NCI-H524 (cell line): ENCODE measurements at places on chromosomes 2 and 18.
A peak's percentile ranks its signal among the peaks of the same experiment; 100 is the strongest.

DNA sequence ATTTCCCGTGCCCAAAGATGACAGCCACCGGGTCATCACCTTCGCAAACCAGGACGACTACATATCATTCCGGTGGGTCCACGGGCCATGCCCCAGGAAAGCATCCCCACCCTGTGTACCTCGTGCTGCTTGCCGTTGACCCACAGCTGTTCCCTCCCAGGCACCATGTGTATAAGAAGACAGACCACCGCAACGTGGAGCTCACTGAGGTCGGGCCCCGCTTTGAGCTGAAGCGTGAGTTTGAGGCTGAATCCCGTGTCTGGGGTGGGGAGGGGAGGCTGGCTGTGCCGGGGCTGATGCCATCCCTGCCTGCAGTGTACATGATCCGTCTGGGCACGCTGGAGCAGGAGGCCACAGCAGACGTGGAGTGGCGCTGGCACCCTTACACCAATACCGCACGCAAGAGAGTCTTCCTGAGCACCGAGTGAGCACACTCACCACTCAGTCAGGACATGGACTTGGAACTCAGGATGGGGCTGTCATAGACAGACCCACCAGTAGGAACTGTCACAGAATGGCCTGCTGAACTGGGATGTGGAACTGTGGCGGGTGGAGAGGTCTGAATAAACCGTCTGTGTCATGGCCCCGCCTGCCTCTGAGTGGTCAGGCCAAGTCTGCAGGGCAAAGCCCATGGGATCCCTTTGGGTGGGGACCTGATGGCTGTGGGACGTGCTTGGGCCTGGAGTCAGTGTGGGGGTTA lies 3.5 kb downstream of the IMP4 start:
- DNase-seq: no peak

GRCh38 chr2:118856330-118856977 lies 9.0 kb upstream of the EN1 start:
- DNase-seq: no peak

GRCh38 chr2:48588745-48589144 lies 28.9 kb upstream of the GTF2A1L start:
- DNase-seq: no peak

DNA sequence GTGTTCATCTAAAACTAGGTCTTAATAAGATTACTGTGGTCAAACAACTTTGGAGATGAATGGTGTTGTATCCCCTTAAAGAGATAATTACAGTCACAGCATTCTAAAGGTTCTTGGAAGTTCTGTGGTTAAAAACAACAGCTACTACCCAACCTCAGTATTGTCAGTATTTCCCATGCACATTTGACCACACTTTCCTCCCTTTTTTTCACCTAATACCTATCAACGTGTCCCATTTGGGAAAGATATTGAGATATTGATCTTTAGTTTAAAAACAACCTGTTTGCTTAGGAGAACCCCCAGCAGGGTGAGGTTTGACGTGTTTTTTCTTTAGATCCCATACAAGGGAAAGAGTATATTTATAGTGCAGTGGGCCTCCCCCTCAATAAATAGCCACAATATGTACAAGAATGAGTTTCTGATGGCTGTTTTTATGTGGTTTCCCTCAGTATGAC lies 65.6 kb downstream of the WDR7 start:
- DNase-seq: no peak

GRCh38 chr2:191410646-191411436 lies 165.6 kb downstream of the MYO1B start:
- no peak for DNase-seq

DNA sequence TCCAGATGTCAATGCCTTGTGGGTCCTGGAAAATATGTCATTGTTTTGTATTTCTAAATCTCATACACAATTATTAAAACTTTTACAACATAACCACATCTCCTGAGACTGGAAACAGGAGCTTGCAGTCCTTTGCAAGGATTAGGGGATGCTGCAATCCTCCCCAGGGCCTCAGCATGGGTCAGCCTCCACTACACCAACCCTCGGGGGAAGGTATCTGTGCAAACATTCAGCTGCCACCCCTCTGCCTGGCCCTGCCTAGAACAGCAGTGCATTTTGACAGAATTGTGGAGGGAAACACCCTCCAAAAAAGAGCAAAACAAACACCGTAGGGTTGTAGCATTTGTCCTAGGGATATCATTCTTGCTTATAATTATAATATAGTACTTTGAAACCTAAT lies 4.2 kb upstream of the UPP2 start:
- DNase-seq: peak; percentile 26

- no peak for DNase-seq
Measured at GRCh38 chr2:144235050-144235449, 284.9 kb downstream of the ZEB2 start.

- no peak for DNase-seq
Measured at GRCh38 chr2:108998911-108999310, 9.9 kb upstream of the EDAR start.

DNA sequence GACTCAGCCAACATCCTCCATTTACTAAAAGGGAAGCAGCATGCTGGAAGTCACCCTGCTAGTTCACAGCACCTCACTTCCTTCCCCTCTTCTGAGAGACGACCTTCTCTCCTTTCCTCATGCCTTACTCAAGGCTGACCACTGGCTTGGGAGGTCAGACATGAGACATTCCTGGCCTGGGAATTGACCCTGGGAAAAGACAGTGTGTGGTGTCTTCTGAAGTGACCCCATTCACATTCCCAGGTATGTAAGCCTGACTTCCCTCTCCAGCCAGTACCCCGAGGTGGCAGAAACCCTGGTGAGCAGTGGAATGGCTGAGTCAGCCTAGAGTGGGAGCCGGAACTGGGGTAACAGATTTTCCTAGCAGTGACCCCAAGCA lies 92.4 kb downstream of the PLB1 start:
- DNase-seq: no peak

DNA sequence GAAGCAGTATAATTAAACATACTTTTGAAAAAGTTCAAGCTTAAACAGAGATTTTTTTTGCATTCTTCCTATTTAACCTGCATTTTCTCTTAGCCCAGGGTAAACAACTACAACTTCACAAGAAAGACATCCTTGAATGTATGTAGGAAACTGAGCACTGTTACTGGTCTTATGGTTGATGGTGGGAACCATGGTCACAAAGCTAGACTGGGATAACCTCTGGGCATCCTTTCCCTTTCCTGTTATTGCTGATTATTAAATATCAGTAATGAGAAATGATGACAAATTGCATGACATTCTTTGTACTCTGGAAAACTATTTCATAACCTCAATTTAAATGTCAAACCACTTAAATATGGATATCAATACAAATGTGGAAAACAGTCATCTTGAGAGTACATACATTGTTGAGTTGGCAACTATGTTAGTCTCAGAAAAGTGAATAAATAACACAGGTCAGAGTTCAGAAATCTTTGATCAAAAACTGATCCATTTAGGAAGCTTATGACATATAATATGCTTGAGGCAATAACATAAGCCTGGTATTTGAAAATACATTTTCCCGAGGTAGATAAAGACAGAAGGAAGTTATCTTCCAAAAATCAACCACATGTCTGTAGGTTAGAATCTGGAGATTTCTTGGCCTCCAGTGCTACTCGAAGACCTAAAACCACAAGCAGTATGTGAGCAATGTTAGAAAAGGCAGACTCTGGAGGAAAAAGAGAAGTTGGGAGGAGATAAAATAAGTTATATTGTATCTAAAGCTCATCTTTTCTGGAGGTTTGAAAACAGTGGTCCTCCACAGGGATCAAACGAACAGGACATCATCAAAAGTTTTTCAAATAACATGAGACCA lies 65.2 kb upstream of the ST8SIA5 start:
- DNase-seq: no peak

DNA sequence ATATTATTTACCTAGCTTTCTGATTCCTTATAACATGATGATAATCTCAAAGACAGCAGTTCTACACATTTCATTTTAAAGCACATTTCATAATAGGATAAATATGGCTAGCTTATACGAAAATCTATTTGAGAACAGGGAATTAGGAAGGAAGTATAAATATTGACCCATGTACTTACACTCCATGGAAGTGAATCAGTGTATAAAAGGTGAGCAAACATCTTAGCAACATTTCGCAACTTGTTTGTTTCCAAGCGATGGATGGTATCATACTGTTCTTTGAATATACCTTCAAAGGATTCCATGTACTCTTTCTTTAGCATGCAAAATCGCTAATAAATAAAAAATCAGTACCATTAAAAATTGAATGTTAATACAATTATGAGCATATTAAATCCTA lies 53.1 kb downstream of the CWC22 start:
- no peak for DNase-seq

DNA sequence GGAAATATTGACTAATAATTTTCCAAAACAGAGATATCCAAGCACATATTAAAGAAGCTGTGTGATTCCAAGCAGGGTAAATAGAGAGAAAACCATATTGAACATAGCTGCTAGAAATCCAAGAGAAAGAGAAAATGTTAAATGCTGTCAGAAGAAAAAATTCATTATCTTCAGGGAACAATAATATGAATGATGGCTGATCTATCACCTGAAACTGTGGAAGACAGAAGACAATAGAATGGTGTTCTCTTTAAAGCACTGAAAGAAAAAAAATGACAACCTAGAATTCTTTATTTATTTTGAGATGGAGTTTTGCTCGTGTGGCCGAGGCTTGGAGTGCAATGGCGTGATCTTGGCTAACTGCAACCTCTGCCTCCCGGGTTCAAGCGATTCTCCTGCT lies 17.3 kb downstream of the PPP1CB start:
- DNase-seq: no peak

GRCh38 chr2:71683070-71683469 lies 229.7 kb downstream of the DYSF start:
- no peak for DNase-seq

DNA sequence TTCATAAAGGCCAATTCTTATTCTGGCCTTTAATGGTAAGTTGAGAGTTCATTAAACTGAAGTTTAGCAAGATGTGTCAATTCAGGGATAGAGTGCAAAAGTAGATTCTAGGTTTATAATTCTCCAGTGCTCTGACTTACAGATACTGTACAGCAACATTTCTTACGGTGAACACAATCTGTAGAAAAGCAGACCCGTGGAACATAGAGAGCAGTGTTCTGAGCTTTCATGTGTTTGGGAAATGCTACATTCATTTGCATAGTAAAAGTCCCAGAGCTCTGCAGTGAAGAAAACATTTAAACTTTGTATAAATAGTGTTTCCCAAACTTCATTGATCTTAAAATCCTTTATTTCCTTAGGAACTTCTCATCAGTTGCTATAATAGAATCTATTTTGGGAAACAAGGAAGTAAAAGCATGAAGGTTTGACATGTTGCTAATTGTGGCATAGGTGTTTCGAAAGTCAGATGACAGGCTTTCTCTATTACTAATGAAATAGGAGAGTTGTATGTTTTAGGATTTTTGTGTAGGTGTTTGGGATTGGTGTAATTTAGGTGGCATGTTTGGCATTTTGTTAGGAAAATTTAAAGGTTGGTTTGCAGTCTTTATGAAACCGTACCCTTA lies 138.2 kb downstream of the ASXL3 start:
- no peak for DNase-seq

DNA sequence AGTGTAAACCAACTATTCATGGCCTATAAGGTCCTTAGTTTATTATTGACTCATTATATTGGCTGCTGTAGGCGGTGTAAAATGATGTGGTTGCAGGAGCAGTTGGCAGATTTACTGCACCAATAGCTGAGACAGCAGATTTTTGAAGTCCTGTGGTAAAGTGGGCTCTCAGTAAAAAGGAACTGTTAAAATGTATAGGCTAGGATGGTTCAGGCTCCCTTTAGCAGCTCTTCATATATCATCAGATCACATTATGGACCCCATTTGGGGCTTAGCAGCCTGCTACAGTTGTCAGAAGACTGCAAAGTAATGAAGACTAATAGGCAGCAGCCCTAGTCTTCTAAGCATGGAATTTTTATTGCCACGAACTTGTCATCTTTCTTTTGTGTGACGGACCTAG lies 27.8 kb downstream of the MTX2 start:
- no peak for DNase-seq

GRCh38 chr18:79796531-79797405 lies 970 bp upstream of the KCNG2 start:
- peak; percentile 55 for DNase-seq
